ENCODE measurements at places on chromosomes 12 and 14.

- no peak for DNase-seq
Observed at GRCh38 chr12:119808441-119808840, 68.7 kb downstream of the CIT start.

DNA sequence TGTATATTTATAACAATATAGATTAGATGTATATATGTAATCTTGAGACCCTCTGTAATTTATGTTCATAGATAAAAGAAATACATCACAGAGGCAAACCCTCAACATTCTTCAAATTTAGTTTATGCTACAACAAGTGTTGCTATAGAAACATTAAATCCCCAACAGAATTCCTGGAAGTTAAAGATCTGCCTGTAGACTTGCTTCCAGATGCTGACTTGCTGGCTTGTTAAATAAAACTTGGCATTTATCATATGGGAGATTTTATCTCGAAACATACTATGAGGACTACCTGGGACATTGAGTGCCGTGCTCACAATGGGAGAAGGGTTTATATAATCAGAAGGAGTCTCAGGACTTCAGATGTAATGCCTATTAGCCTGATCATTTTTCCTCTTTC, 136.3 kb upstream of the PLXNC1 start:
- DNase-seq = no peak

- DNase-seq = no peak
Observed at GRCh38 chr12:128076188-128076587, 190.8 kb upstream of the TMEM132C start.

DNA sequence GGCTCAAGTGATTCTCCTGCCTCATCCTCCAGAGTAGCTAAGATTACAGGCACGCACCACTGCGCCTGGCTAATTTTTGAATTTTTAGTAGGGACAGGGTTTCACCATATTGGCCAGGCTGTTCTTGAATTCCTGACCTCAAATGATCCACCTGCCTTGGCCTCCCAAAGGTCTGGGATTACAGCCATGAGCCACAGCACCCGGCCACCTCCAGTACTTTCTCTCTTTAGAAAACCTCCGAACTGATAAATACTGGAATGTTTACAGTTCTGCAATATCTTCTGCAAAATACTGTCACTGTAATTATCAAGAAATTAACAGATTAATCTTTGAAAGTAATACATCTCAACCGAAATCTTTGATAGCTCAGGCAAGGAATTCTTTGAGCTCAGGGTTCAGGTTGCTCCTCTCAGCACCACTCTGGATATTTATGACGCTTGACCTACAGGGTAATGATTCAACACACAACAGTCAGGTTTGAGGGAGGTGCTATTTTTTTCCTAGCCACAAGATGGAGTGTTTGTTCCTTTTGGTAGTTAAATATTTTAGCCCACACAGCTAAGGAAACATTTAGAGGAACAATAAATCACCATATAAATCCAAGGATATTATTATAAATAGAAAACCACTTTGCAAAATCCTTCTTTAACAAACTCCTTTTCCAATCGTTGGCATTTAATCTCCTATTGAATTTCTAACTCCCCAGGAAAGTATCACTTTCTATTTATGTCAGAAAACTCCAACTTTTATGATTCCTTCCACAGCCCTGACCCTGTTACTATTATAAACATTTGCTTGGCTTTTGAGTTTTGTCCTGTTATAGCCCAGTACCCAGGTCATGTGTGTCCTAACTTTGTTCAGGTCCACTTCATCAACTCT, 48.6 kb upstream of the GTF2A1 start:
- no peak for DNase-seq

DNA sequence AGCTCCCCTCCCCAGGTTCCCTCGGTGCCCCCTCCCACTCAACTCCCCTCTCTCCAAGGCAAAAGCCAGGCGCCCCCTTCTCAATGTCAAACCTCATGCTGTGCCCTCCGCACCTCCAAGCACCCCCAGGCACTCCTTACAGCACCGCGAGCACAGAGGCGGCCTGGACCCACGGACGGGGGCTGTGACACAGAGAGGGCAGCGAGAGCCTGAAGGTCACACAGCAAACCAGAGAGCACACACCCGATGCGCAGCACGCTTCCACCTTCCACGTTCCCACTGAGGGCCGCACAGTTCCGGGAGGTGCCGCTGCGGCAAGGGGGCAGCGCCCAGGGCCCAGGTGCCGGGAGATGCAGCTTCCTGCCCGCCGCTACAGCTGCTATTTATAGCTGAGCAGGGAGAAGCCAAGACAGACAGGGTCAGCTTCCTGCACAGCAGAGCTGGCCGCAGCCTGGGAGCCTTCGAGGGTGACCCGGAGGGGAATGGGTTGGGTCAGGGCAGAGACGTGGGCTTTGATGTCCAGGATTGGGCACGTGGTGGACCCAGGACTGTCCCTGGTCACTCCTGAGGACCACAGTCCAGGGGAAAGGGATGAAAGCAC, 12.9 kb downstream of the NCOR2 start:
- no peak for DNase-seq

DNA sequence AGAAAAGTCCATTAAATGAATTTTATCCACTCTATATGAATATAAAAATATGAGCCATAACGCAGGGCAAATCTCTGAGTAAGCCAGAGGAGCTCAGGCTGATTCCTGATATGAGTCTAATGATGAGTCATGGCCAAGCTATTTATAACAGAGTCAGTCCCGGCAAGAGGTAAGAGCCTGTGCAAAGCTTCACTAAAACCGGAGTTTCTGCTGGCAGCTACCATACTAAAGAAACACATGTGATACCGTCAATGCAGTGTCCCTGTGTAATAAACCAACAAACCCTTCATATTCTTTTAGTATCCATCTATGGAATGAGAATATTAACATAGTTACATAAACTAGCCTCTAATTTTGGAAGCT, 319.4 kb downstream of the KCNC2 start:
- DNase-seq = no peak

GRCh38 chr12:45426294-45426693, 210.4 kb downstream of the ANO6 start:
- DNase-seq = no peak

- no peak for DNase-seq
Observed at GRCh38 chr12:65878540-65878939, 54.3 kb downstream of the HMGA2 start.

DNA sequence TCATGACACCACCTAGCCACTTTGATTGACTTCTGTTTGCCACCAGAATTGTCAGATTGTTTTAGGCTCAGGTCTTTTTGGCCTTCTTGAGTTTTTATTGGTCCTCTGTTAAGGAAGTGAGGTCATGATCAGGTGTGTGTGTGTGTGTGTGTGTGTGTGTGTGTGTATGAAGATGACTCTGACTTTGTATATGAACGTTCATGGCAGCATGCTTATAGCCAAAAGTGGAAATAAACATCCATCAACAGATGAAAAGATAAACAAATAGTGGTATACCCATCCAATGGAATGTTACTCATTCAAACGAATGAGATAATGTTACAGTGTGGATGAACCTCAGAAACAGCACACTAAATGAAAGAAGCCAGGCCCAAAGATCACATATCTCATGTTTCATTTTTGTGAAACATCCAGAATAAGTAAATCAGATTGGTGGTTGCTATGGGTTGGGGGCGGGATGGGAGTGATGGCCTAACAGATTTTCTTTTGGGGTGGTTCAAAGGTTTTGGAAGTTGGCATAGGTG, 258.6 kb downstream of the KTN1 start:
- no peak for DNase-seq

- DNase-seq = no peak
Observed at GRCh38 chr12:66159123-66159522, 10.7 kb downstream of the TMBIM4 start.

DNA sequence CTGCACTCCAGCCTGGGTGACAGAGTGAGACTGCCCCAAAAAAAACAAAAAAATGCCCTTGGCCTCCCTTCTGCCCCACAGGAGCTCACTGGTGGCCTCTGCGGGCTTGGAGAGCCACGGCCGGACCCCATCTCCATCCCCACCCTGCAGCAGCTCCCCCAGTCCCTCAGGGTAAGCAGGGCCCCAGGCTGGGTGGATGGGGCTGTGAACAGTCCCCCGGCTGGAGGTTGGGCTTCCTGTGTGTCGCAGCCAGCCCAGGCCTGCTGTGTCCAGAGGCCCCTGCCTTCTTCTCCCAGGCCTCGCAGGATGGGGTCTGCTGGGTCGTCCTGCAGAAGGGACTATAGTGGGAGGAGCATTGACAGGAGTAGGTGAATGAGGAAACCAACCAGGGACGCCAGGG, 15.4 kb upstream of the PUS1 start:
- DNase-seq = no peak

DNA sequence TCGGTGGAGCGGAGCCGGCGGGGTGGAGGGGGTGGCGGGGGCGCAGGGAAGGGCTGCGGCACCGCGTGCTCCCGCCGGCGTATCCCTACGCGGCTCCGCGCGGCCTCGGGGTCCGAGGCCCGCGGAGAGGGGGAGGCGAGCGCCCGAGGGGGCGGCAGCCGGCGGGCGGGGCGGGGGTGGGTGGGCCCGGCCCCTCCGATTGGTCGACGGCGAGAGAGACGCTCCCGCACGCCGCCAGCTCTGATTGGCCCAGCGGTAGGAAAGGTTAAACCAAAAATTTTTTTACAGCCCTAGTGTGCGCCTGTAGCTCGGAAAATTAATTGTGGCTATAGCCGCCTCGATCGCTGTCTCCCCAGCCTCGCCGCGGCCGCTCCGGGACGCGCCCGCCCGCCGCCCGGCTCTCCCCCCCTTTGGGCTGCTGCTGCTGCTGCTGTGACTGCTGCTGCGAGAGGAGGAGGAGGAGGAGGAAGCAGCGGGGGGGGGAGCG, at the start of gene FOXG1:
TSS of gene FOXG1 (plus strand) at position 319 of the 487 bp plus-strand sequence. CDS start 493 bp downstream, outside the sequence.
- DNase-seq = no peak

All from stimulated activated CD4-positive, alpha-beta T cell treated with anti-CD3 and anti-CD28 coated beads, Interleukin-1b, Interleukin-23, amount 100 ng/mL, for 1 hour (primary cell).